ENCODE measurements at places on chromosomes 12 and 14.
A peak's percentile ranks its signal among the peaks of the same experiment; 100 is the strongest.

DNA sequence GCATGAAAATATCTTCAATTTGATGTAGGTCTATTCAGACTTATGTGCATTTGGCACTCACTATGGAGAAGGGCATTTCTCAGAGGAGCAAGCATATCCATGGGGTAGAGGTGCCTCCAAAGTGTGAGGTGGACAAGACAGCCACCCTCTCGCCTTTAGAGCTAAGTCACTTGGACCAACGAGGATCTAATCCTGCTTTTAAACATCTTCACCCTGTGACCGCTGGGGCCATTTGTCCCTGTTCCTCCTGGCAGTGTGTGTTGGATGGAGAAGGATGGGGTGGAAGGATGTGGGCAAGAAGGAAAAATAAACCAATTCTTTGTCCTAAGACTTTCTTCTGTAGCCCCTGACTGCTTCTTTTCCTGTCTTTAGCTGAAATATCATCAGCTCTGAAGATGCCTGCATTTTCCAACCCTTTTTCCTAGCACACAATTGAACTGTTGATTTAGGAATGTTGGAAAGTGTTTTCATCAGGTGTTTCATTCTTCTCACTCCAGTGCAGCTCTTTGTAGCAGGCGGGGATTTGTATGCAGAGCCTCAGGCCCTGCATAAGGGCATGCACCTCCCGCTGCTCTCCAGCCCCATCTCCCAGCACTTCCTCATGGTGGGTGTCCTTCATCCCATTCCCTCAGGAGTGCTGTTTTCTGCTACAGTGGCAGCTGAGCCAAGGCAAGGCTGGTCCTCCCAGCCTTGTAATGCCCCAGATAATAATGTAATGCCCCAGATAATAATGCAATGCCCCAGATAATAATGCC, 5.3 kb downstream of the FGF6 start:
- no peak for DNase-seq

DNA sequence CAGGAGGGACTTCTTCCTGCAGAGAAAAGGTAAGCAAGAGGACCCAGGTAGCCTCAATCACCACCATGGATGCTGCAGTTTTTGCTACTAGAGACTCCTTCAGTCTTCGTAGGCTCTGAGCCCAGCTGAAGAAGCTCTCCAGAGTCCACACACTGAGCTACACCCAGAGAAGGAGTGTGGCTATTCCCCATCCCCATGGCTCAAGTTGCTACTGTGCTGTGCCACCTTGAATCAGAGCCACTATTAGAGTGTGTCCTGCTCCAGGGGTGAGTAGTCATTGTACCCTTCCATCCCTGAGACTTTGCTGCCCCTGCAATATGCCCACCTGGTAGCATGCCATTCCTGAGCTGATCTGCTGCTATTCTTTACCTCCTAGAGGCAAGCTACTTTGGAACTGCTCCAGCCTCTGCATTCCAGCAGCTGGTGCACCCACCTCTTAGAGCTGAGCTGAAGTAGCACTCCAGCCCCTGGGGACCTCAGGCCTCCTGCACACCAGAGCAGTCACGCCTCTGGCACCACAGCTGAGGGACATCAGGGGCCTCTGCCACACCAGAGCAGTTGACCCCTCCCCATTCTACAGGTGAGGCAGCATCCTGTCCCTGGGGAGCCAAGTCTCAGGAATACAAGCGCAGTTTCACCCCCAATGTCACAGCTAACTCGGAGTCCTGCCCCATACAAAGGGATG, 213.0 kb downstream of the TRHDE start:
- no peak for DNase-seq

GRCh38 chr14:104803912-104804410, 3.1 kb downstream of the ZBTB42 start:
- no peak for DNase-seq

- DNase-seq, result no peak
These were observed 100.7 kb downstream of the ELK3 start for GRCh38 chr12:96294831-96295230.

DNA sequence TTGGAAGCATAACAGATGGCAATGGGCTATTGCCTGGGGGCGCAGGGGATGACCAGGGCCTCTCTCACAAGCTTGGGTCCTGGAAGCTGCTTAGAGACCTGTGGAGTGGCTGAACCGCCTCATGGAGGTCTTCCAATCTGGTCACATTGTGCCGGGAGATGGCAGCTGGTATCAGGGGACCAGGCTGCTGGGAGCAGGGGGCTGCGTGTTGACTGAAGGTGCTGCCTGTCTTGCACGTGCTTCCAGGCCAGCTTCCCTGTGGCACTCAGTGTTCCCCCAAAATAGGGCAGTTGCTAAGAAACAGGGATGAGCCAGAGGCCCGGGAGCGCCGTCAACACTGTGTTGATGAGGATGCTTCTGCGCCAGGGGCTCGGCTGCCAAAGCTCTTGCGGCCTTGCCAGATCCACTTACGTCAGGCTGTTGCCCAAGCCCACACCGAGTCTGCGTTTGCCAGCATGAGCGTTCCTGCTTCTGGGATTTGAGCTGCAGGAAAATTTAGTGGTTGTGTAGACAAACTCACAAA, 39.8 kb downstream of the ELK3 start:
- no peak for DNase-seq

DNA sequence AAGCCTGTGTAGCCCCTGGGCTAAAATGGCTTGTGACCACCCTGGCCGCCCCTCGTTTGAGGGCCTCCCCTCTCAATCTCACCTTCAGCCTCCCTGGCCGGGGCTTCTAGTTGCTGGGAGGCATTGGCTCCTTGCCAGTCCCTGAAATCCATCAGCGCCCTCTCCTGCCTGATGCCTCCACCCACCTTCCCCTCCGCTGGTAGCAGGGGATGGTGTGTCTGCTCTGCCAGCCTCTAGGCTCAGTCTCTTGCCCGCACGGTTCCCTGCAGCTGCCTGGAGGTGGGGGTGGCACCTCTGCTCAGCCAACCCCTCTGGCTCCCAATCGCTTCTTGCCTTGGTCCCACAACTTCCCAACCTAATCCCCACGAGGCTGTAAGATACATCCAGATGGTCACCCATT, 167.9 kb downstream of the PHETA1 start:
- DNase-seq, result no peak

GRCh38 chr14:99812096-99812750, 19.0 kb downstream of the EML1 start:
- DNase-seq, result no peak

- DNase-seq, result no peak
These were observed 252.6 kb upstream of the CCDC196 start for GRCh38 chr14:66233591-66233990.

- DNase-seq, result no peak
These were observed 58.0 kb downstream of the FAR2 start for GRCh38 chr12:29207120-29207519.

- no peak for DNase-seq
These were observed 73.8 kb upstream of the DACT1 start for GRCh38 chr14:58563978-58564377.

DNA sequence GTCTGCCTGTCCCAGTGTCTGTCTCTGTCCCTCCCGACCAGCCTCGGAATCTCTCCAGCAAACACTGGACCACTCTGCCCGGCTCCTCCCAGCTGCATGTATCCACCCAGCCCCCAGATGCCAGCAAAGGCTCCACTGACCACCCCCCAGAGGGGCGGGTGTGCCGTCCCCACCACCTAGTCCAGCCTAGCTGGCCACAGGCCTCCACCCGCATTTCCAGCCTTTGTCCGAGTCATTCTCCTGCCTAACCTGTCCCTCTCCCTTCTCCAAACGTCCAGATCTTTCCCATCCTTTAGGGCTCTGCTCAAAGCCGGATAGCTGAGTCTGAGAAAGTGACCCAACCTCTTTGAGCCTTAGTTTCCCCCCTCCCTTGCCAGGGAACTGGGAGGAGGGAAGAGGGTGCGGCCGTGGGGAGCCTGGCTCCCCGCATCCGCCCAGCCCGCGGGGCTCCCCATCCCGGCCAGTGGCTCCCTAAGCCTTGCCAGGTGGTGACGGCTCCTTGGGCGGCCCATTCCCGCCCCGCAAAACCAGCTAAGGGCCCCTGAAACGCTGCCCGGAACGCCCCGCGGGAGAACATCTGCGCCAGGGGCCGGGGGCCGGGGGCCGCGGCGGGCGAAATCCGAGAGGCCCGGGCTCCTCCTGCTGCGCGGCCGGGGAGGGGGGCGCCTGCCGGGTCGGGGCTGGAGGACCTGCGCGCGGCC, 34.6 kb upstream of the ANKRD9 start:
- DNase-seq, result no peak

GRCh38 chr14:105107781-105108515, 42.7 kb upstream of the GPR132 start:
- DNase-seq, result no peak

GRCh38 chr12:3759878-3760277, 7.0 kb upstream of the CRACR2A start:
- DNase-seq, result no peak

DNA sequence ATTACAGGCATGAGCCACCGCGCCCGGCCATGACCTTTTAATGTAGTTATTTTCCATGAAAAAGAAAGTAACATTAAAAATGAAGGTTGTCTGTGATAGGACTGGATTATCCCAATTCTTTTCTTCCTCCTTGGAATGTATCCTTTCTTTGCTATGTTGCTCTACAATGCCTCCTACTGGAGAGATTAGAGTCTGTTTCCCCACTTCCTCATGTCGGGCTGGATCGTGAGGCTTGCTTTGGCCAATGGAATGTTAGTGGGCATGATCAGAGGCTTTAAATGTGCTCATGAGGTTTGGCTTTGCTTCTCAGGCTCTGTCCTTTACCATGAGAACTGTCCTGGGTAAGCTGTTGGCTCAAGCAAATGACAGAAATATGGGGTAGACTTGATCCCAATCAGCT, 34.7 kb upstream of the SOCS2 start:
- no peak for DNase-seq

- no peak for DNase-seq
These were observed 52.9 kb downstream of the STAB2 start for GRCh38 chr12:103639983-103640382.

GRCh38 chr12:115983226-115983798, 294.2 kb downstream of the MED13L start:
- DNase-seq, result no peak

- no peak for DNase-seq
These were observed 58.0 kb downstream of the NUAK1 start for GRCh38 chr12:106080791-106081170.

- DNase-seq, result peak; percentile 69
These were observed 107.0 kb downstream of the PTCSC3 start for GRCh38 chr14:36069535-36069900.

DNA sequence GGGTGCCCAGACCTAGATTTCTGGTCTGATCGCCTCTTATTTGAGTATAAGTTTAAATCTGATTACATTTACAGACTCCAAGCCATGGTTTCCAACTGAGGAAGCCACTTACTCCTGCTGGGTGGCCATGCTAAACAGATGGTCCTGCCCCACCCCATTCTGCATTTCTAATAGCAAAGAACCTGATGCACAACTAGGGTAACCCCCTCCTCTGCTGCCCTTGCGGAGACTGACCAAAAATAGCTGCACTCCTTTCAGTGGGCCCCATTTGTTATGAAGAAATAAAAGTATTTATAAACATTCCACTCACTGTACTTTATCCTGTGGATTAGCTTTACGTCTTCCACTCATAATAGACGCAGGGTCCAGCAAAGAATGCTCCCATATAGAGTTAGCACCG, 6.8 kb downstream of the GIT2 start:
- no peak for DNase-seq

DNA sequence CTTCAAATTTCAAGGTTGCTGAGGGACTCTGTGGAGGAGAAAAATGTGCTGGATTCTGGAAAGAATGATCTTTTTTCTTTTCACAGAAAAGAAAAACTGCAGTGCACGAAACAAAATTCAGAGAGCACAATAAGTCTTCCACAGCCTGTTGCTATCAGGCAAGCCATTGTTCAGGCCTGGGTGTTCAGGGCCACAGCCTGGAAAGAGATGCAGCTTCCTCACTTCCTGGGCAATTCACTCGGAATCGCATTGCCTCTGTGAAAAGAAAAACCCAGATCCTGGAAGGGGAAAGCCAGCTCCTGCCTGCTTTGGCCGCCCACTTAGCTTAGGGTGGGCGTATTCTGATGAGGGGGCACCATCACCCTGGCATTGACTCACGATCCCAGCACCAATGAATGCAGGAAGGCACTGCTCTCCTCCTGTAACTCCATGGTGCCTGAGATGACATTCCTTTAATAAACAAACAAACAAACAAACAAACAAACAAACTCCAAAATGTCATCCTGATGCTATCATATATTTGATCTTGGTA, 863.9 kb downstream of the BCL11B start:
- DNase-seq, result no peak

GRCh38 chr12:106179086-106179485, 40.3 kb upstream of the NUAK1 start:
- DNase-seq, result no peak

GRCh38 chr12:46677749-46678148, 148.0 kb downstream of the SLC38A4 start:
- peak; percentile 13 for DNase-seq

GRCh38 chr12:44078273-44078672, 242.4 kb downstream of the TMEM117 start:
- DNase-seq, result no peak

DNA sequence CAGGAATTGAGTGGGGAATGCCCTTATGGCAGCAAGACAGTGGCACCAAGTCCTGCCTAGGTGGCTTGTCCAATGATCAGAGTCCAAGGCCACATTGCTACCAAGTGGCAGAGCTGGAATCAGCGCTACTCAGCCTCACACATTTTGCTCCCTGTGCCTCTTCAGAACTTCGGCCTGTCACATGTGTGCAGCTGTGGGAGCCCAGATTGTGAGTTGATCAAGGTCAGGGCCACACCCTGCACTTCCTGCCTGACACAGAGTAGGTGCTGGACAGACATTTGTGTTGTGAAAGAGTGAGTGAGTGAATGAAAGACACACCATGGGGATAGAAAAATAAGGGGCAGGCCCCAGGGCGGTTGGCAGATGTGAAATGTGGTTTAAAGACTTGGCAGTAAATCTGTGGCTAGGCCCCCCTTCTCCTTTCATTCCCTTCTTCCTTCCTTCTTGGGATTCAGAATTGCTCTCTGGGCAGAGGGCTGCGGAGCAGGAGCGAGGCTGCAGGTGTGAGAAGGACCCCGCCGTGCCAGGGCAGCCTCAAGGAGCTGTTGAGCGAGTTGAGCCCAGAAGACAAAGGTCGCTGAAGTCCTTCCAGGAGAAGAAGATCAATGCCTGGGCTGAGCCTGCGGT, 83.5 kb downstream of the SLC25A47 start:
- peak; percentile 45 for DNase-seq

- DNase-seq, result no peak
These were observed 95.4 kb upstream of the ANO4 start for GRCh38 chr12:100699209-100699608.

DNA sequence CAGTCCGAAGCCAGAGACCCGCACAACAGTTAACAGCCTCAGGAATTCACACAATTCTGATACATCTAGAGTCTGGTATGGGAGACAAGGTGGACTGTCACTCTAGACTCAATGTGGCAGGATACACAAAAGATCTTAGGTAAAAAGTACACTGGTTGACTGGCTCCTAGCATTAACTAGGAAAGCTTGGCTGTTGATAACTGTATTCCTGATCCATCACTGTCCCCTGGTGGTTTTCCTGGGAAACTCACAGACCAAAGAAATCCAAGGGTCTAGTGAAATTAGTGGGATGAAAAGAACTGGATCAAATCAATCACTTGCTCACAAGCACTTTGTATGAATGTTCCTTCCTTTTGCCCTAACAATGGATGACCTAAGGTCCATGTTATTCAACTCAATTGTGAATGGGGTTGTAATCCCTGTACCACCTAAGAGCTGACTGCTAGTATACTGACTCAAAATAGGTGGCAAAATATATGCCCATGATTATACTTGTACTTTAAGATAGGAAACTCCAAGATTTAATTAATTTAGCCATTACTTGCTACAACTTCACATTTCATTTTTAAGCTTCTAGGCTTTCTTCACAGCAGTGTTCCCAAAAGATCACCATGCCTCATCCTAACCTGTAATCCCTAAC, 14.0 kb downstream of the NPC2 start:
- no peak for DNase-seq

All from activated CD4-positive, alpha-beta T cell treated with anti-CD3 and anti-CD28 coated beads, Interleukin-10, Interleukin-2, amounts not matched to agents 100 ng/mL and 50 ng/mL, durations not matched to agents 16 hours and 8 hours (primary cell).